ENCODE measurements at places on chromosomes 5 and 9.
A peak's percentile ranks its signal among the peaks of the same experiment; 100 is the strongest.

DNA sequence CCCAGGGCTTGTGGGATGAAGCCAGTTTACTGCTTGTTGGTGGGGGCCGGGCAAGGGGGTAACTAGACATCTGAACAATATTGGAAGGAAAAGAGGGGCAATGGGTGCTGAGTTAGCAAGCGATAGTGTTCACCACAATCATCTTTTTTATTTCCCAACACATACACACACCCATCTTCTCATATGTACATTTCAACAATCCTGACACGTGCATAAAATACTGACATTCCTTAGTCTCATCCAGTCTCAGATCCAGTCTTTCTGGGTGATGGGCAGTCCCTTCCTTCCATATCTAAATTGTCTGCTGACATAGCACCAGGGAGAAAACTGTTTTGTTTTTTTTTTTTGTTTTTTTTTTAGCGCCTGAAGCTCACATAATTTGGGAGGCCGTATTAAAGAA is 333.6 kb upstream of the TRPC7 start:
- DNase-seq: no peak

- DNase-seq: peak; percentile 92
Observed at GRCh38 chr9:89153232-89154017, 25.2 kb downstream of the SHC3 start.

- DNase-seq: no peak
Observed at GRCh38 chr5:103445426-103446035, 117.1 kb downstream of the NUDT12 start.

GRCh38 chr5:65098393-65098792 is 329.7 kb downstream of the CWC27 start:
- DNase-seq: peak; percentile 18

- no peak for DNase-seq
Observed at GRCh38 chr5:9863486-9863885, 233.3 kb upstream of the TAS2R1 start.

DNA sequence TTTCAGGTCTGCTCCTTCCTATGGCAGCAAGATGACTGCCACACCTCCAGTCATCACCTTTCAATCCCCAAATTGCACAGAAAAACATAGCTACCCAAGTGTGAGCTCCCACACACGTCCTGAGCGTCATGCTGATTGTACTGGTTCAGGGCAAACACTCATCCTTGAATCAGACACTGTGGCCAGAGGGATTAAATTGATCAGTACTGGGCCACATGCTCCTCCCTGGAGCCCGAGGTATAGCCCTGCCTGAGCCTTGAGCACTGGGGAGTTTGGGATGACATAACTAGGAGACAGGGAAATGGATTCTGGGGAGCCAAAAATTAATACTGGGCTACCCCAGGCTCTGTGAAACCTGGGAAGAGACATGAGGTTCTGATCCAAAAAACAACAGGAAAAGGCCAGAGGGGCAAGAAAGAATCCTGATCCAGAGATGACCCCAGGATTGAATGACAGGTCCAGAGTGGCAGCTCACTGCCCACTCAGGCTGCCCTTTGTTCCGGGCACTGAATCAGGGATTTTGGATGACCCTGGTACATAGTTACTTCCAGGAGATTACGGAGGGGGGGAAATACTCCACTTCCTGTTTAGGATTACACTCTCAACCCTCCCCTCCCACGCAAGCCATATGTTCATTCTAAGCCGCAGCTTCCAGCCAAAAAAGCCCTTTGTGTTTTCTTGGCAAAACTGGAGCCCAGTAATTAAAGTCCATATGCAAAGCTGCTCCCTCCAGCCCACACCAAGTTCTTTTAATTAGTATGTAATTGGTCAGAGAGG is 141.6 kb upstream of the SPRY4 start:
- DNase-seq: no peak

DNA sequence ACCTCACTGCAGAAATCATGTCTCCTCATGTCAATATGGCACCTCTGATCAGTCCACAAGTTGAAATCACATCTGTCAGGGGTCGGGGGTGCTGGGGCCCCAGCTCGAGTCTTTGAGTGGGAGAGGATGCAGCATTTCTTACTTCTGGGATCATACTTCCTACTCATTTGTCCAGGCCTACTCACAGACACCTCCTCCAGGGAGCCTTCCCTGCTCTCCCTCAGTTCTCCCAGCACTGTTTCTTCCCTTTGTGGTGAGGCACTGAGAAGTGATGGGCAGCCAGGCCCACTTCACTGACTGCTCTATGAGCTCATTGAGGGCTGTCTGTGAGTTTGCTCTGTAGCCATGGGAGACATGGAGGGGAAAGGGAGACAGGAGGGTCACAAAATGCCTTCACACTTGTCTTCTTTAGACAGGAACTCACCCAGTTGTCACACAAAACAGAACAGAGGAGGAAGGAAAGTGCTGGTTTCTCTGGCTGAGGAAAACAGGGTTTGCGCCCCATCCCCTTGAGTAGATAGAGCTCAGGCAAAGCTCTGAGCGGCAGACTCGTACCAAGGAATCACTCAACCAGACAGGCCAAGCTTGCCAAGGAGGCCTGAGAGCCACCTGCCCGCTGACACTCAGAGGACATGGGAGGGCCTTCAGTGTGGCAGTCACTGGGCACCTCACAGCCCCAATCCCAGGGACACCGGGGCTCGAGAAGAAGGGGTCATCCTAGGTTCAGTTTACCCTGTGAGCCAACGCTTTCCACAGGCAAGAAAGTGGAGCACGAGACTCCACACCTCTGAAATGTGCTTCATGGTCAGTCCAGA is 152.9 kb downstream of the GABBR2 start:
- peak; percentile 35 for DNase-seq

DNA sequence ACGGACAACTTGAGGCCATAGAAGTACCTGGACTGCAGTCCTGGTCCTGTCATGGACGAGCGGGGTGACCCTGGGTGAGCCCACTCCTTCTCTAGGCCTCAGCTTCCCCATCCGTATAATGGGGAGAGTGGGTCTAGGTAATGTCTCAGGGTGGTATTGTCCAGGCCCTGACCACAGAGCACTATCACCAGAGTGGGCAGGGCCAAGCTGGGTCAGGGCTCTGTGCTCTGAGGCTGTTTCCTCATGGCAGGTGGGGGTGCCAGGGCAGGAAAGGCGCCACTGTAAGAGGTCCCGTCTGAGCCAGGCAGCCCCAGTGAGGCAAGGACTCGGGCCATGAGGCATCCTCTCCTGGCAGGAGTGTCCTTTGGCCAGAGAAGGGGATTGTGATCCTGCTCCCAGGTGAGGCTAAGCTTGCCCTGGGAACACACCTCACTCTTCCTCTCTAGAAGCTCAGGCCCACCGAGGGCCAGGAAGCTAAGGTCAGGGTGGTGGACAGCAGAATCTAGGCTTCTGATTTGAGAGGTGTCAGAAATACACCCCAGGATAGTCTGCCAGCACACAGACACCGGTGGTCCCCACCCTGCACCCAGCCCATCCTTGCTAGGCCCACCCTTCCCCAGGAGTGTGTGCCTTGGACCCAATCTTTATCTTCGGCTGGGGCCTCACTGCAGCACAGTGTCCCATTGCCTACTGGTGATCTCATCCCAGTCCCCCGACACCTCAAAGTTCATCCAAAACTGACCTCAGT is 1.5 kb upstream of the MYOZ3 start:
- DNase-seq: no peak

GRCh38 chr9:10700291-10700690 is 87.5 kb upstream of the PTPRD start:
- no peak for DNase-seq

Data from suppressor macrophage treated with lipopolysaccharide for 4 hours (primary cell).